ENCODE measurements at places on chromosomes 3 and 15.
A peak's percentile ranks its signal among the peaks of the same experiment; 100 is the strongest.

DNA sequence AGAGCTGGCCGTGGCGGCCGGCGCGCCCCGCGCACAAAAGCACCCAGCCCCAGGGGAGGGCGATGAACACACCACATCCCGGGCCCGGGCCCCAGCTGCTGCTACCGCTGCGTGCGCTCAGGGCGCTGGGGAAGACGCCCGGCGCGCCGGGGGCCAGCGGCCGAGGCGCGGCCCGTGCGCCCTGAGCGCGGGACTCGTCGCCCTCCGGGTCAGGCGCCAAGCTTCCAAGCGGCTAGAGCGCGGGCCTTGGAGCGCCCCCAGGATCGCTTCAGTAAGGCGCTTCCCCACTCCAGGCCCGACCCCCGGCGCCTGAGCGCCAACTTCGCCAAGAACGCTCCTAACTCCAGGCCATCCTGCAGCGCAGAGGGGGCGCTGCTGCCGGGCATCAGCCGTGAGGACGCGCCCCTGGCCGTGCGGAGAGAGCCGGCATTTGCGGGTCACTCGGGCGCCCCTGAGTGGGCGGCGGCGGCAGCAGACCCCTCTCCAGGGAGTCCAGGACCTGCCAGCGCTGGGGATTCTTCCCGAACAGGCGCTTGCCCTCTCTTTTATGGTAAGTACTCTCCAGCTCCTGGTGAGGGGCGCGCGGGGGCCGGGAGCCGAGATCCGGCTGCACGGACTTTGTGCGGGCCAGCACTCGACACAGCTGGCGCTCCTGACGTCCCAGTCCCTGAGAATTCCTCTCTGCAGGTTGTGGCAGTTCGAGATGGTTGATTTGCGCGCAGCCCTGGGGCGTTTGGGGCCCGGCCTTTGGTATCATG is 475 bp downstream of the SPSB4 start:
- no peak for DNase-seq

- DNase-seq: no peak
Observed at GRCh38 chr15:60989696-60990095, 239.4 kb downstream of the RORA start.

- DNase-seq: no peak
Observed at GRCh38 chr3:171832989-171833388, 10.2 kb upstream of the TMEM212 start.

DNA sequence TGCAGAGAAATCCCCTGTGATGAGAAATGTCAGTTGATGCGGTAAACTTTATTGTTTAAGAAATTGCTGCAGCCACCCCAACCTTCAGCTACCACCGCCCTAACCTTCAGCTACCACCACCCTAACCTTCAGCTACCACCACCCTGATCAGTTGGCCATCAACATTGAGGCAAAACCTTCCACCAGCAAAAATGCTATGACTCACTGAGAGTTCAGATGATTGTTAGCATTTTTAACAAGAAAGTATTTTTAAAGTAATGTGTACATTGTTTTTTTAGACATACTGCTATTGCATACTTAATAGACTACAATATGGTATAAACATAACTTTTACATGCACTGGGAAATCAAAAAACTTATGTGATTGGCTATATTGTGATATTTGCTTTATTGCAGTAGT is 30.0 kb downstream of the U2SURP start:
- DNase-seq: no peak

- no peak for DNase-seq
Observed at GRCh38 chr15:81183439-81183775, 13.3 kb upstream of the IL16 start.

DNA sequence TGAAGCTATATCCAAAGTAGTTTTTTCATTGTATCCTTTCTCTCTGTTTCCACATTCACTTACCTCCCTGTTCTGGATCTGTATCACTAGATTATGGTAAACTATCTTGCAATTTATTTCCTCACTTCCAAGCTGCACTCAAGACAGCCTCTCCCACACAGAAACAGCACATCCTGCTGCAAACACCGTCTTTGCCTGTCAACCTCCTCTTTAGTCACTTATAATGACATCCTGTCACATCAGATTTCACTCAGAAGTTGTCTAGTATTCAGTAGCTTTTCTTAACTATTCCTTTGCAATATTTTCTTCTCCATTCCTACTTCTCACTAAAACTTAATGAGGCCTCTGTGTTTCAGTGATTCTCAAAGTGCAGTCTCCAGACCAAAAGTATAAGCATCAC is 490.8 kb downstream of the IGSF11 start:
- DNase-seq: no peak

DNA sequence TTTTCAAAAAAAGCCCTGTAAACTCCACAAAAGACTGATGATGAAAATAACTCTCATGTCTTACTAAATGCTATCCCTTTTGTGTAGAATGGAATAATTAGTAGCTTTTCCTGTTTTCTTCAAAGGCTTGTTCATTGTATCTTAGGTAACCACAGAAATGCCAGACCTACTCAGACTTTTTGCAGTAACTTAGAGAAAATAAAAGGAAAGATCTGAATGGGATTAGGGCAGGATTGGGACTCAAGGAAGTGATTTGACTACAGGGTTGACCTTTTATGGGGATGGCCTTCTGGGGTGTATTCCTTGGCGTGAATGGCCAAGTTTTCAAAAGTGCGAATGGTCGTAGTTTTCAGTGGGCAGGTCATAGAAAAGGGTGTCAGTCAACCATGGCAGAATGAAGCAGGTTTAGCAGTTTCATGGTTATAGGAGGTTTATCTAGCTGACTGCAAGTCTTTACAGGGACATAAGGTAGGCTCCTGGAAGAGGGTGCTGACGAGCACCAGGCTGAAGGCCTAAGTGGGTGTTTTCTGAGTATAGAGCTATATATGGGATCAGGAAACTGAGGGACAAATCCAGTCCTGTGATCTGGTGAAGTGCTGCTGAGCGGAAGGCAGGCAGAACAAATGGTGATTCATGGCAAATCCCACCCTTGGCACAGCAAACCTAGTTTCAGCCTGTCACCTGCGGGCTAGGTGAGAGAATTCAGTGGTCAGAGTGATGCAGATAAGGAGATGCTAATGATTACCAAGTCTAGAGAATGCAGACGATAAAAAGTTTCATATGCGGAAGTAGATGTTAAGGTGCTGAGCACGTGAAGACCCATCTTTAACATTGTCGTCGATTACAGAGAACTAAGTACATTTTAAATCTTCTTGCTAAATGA is 46.4 kb downstream of the IL1RAP start:
- no peak for DNase-seq

GRCh38 chr15:61746589-61746988 is 313.7 kb downstream of the VPS13C start:
- DNase-seq: no peak

- DNase-seq: peak; percentile 20
Observed at GRCh38 chr3:57078344-57078634, 17.8 kb downstream of the SPATA12 start.

GRCh38 chr3:839981-840380 is 252.8 kb upstream of the CNTN6 start:
- no peak for DNase-seq

- DNase-seq: no peak
Observed at GRCh38 chr3:23161896-23162570, 41.1 kb upstream of the UBE2E2 start.

Data from activated CD4-positive, alpha-beta memory T cell treated with anti-CD3 and anti-CD28 coated beads, Interleukin-2, amount 10 ng/mL, durations not matched to agents 7 days and 5 days (primary cell).